ENCODE measurements at places on chromosomes 7 and 10. TPM values are rescaled to one million over a fixed set of nuclear protein-coding genes. Genes with fewer than 3 reads are reported as not detected.

The LLCFC1 gene
- total RNA-seq, result not detected

The AKR1B15 gene
- total RNA-seq, result 0.24 TPM

The CARD11 gene
- 3.2 TPM for total RNA-seq

The HYAL4 gene
- under 0.01 TPM for total RNA-seq

The TACR2 gene
- not detected for total RNA-seq

The ANKRD2 gene
- total RNA-seq, result 9.9 TPM

The OGDHL gene
- total RNA-seq, result 0.21 TPM

The STEAP1B gene
- total RNA-seq, result 7.0 TPM

The VWA2 gene
- 6.8 TPM for total RNA-seq

The FAM25A gene
- total RNA-seq, result 10.8 TPM

The FAM25G gene
- total RNA-seq, result not detected

The NAMPT gene
- total RNA-seq, result 325 TPM

The AEBP1 gene
- 3.6 TPM for total RNA-seq

The HSPA12A gene
- total RNA-seq, result 6.0 TPM

The ODAD2 gene
- total RNA-seq, result not detected

The KCNIP2 gene
- not detected for total RNA-seq

The CYP3A7 gene
- total RNA-seq, result not detected

The GRID2IP gene
- not detected for total RNA-seq

The ZNF365 gene
- 3.4 TPM for total RNA-seq

The WIPF3 gene
- 0.21 TPM for total RNA-seq
